ENCODE measurements at places on chromosomes 16 and 17. TPM values are rescaled to one million over a fixed set of nuclear protein-coding genes. Genes with fewer than 3 reads are reported as not detected.

GRCh38 chr17:8372422-8372821 lies 4.1 kb downstream of the KRABD2 start:
- H3K36me3 ChIP-seq, result peaks cover 16% of the 10 kb centered on the region
- DNase-seq, result no peak
- H3K4me1 ChIP-seq, result peaks cover 6% of the 10 kb centered on the region
- no peak overlapping the region for H3K4me3 ChIP-seq

GRCh38 chr17:77416105-77416713 lies 275.4 kb downstream of the SEC14L1 start:
- peaks cover 23% of the 10 kb centered on the region for H3K36me3 ChIP-seq
- H3K27me3 ChIP-seq, result no peaks in the 10 kb centered on the region
- DNase-seq, result no peak
- H3K4me1 ChIP-seq, result peaks cover 39% of the 10 kb centered on the region
- H3K4me3 ChIP-seq, result no peak overlapping the region
- no peak overlapping the region for H3K27ac ChIP-seq

The RHBDL3 gene
- total RNA-seq, result 0.18 TPM

DNA sequence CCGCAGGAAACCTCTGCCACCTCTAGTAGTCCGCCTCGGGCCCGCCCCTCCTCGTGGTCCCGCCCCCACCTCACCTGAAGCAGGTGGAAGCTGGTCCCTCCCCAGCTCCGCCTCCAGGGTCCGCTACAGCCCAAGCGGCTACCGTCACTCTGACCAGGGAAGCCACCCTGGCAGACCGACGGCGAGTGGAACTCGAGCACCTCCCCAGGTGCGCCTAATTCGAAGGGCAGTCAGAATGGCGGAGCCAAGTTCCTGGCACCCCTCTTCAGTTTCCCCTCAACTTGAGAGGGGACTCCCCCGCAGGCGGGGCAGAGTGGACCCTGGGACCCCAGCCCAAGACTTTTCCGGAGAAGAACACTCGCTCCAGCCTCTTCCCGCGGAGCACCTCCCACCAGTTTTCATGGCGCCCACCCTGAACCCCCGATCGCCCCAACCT lies 507 bp downstream of the FHOD1 start:
- H3K27me3 ChIP-seq, result no peaks in the 10 kb centered on the region
- peak overlapping the region; percentile 88 for H3K27ac ChIP-seq
- DNase-seq, result no peak

The TMC8 gene
- total RNA-seq, result not detected

The GNG13 gene
- total RNA-seq, result not detected

DNA sequence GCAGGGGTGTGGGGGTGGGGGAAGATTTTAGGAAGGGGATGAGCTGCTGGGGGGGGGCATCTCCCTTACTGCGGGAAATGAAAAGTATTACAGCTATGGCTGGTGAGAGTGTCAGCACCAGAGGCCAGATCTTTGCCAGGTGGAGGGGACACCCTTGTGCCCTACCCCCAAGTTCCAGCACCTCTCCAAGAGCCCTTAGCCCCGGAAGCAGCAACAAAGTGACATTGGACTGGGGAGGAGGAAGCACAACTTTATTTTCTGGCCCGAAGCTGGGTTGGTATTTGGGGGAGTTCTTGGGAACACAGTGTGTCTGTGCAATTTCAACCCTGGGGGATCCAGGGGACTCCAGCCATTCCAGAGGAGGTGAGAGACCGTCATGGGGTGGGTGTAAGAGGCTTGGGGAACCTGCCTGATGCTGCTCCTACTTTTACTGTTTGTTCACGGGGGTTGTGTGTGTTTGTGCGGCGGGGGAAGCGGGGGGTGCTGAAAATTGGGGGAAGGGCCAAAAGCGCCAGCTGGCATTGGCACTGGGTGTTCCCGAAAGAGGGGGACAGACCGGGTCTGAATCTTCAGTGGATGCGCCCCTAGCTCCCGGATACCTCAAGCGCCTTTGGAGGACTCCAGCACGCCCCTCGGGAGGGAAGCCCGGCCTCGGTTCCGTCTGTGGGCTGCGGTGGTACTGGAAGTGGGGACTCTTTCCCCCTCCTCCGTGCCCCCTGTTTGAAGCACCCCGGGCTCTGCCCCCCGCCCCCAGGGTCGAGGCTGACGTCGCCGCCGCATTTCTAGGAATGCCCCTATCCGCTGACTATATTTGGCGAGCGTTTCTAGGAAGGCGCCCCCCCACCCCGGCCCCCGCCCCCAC lies 230.3 kb downstream of the MRTFB start:
- no peaks in the 10 kb centered on the region for H3K36me3 ChIP-seq
- H3K4me1 ChIP-seq, result peaks cover 3% of the 10 kb centered on the region
- H3K27me3 ChIP-seq, result no peaks in the 10 kb centered on the region
- DNase-seq, result no peak
- peak overlapping the region; percentile 57 for H3K4me3 ChIP-seq

- peaks cover 46% of the 10 kb centered on the region for H3K36me3 ChIP-seq
- no peak overlapping the region for H3K27ac ChIP-seq
- no peak for DNase-seq
- H3K4me3 ChIP-seq, result no peak overlapping the region
- no peaks in the 10 kb centered on the region for H3K27me3 ChIP-seq
Observed at GRCh38 chr16:2177101-2177500, 19.3 kb downstream of the CASKIN1 start.

The CDH5 gene
- total RNA-seq, result not detected

GRCh38 chr17:7858522-7858810 lies 663 bp downstream of the CYB5D1 start:
- H3K27ac ChIP-seq, result peak overlapping the region; percentile 50
- H3K4me3 ChIP-seq, result peak overlapping the region; percentile 59
- peaks cover 20% of the 10 kb centered on the region for H3K4me1 ChIP-seq
- peaks cover 10% of the 10 kb centered on the region for H3K36me3 ChIP-seq

DNA sequence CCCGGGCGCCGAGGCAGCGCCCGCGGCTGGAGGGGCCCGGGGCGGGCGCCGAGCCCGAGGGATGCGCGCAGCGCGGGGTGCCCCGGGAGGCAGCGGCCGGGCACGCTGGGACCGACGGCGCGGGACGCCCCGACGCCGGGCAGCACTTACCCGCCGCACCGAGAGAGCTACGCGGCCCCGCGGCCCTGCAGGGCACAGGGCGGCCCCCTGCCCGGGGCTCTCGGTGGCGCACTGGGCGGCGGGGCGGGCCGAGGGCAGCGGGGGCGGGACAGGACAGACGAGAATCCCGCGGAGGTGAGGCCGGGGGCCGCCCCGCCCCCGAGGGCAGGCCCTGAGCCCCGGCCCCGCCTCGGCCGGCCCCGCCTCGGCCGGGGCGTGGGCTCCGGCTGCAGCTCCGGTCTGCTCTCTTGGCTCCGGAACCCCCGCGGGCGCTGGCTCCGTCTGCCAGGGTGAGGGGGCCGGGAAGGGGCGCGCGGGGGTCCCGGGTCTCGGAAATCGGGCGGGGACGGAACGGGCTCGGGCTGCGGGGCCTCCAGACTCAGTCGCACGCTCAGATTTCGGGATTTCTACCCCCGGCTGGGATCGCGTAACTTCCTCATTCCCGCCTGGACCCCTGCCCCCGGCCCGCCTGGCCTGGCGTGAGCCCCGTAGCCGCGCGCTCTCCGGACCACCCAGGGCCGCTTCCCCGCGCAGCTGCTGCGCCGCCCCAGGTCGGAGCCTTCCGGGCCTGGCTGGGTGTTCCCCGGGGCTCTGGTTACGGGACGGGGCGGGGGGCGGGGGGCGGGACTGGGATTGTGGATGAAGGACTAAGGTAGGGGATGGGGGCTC lies at the start of gene PLD2:
Gene PLD2, plus strand, starts transcription at position 376 of the 828 bp plus-strand sequence. CDS start 621 bp downstream, outside the sequence.
- DNase-seq, result peak; percentile 67
- peak within 1 kb of the TSS; percentile 82 for H3K27ac ChIP-seq

The TP53TG3B gene
- total RNA-seq, result not detected

DNA sequence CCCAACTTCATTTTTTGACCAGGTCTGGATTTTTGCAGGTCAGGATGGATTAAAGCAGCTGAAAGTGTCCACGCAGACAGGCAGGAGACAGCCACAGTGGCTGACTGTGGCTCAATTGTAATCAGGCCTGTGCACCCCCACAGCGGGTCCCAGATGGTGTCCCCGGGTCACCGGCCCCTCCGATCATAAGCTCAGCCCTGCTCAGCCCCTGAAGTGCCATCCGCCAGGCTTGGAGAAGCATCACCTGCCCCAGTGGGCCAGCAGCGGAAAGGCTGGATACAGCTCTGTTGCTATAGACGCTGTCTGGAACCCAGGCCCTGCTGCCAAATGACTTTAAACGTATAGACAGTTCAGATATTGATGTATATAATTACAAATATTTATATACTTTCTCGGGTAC lies 60.6 kb downstream of the RPH3AL start:
- H3K27ac ChIP-seq, result no peak overlapping the region

- no peak for DNase-seq
- no peak overlapping the region for H3K4me3 ChIP-seq
- H3K4me1 ChIP-seq, result no peaks in the 10 kb centered on the region
- H3K36me3 ChIP-seq, result no peaks in the 10 kb centered on the region
- no peak overlapping the region for H3K27ac ChIP-seq
Observed at GRCh38 chr16:8127070-8127469, 463.2 kb downstream of the TMEM114 start.

DNA sequence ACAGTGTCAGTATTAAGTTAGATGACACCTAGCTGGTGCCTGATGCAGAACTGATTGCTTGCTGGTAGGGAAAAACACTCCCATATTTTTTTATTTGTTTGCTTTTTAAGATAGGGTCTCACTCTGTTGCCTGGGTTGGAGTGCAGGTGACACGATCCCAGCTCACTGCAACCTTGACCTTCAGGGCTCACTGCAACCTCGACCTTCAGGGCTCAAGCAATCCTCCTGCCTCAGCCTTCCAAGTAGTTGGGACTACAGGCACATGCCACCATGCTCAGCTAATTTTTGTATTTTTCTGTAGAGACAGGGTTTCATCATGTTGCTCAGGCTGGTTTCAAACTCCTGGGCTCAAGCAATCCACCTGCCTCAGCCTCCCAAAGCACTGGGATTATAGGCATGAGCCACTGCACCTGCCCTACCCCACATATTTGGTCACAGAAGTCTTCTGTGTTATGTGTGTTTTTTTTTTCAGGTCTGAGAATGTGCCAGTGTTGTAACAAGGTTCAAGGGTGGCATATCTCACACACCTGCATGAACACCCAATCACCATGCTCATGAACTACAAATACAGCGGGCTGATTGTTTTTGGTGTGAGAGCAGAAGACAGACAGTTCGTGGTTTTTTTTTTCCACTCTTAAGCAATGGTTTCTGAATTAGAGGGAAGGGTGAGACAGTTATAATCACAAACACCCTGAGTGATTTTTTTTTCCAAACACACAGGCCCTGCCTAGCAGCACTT lies 22.8 kb downstream of the SPAG9 start:
- no peak for DNase-seq
- no peaks in the 10 kb centered on the region for H3K36me3 ChIP-seq
- 0 out of 2 replicates have a peak, but pooled peaks cover 2% of the 10 kb centered on the region for H3K4me1 ChIP-seq
- H3K4me3 ChIP-seq, result no peak overlapping the region
- no peaks in the 10 kb centered on the region for H3K27me3 ChIP-seq
- no peak overlapping the region for H3K27ac ChIP-seq

All from IMR-90 (cell line).